A549 (cell line): ENCODE measurements at places on chromosomes 5 and 9. TPM values are rescaled to one million over a fixed set of nuclear protein-coding genes. Genes with fewer than 3 reads are reported as not detected.

GRCh38 chr9:91200692-91201336 lies 160.9 kb downstream of the AUH start:
- no peak for DNase-seq

DNA sequence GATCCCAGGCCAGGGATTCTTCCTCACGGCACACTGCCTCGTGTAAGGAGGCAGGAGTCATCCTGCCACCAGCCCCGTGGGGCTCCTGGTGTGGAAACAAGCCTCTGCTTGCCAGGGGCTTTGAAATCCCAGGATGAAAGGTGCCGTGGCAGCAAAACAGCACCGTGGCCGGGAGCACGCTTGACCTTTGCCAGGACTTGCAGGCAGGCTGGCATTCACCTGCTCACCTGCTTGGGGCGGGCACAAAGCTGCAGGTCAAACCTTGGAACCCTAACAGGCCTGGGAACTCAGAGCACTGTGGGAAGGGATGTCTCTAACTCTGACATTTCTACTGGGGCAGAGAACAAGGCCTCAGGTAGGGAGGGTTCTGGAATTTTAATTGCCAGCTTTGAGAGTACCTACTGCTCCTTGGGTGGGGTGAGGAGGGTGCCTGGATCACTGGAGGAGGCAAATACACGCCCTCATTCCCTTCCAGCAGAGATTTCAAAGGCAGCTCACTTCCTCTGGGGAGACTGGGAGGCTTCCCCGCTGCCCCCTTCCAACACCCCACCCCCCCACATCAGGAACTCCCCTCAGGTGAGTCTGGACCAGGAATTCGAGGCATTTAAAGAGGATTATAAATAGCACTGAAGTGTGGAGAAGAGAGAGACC lies 45.6 kb upstream of the STXBP1 start:
- no peak for DNase-seq

DNA sequence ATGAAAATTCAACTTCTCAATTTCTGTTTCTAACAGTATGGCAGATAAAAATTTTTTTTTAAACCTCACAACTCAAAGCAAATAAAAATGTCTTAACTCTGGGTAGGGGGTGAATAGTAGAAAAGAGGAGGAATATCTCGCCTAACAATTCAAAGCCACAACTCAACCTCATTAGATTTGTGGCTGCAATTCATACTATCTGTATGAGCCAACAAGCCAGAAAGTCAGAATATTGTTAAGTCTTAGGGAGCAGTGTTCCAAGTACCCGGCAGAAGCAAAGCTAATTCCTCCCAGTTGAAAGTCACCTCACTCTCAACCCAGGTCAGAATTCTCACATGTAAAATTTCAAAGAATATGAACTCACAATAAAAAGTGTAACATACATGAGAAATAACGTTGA lies 15.0 kb downstream of the PJA2 start:
- DNase-seq, result no peak

DNA sequence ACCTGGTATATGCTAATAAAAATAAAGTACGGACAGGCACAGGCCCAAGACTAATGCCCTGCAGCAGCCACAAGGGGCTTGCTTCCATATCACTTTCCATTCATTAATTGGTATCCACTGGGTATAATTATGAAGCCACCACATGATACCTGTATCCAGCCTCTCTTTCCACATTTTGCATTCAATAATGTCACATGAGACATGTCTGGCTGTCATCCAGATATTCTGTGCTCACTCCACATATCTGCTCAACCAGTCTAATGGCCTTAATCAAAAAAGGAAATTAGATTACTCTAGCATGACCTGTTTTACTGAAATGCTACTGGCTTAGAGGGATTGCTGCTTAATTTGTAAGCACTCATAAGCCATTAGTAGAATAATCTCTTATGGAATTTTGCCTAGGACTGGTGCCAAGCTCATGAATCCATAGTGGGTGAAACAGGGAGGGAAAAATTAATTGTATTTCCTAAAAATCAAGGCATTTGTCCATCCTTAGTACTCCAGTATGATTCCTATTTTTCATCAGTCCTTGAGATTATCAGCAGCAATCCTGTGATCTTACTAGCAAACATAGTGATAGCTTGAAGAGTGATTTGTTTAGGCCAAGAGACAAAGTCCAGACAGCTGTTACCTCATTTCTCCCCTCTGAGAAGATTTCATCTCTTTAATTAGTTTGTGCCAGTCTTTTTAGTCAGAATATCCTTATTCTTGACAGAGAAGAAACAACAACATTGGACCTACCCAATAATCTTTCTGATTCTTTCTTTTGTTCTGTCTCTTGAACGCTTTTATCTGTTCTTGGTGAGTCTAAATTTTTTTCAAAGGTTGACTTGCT lies 119.2 kb upstream of the ABCA1 start:
- no peak for DNase-seq

DNA sequence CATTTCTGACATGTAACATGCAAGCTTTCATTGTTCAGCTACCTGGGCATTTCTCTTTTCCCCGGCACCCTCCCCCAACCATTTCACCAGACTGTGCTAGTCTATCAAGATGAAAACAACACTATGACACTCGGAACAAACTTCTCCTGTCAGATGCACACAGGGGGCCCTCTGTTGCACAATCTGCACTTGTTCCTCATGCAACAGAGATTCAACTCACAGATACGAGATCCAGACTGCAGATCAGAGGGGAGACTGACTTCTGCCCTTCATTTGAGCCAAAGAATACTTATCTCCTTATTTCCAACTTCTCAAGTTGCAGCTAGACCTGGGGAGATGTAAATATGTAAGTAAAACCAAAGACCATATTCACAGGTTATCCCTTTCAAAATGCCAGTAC lies 15.7 kb upstream of the FST start:
- no peak for DNase-seq

DNA sequence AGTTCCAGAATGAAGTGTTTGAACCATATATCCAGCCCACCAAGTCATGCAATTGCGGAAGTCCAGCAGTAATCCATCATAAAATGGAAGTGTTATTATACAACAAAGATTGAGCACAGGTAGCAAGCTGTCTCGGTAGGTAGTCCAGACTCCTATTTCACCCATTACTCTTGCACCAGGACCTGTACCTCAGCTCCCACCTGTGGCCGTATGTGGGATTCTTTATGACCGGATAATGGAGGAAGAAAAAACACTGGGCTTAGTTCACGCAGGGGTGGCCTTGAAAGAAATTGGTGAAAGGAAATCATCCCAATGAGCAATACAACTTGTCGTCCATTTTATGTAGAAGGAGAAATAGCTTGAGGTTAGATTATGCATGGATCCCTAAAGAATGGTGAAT lies 216.3 kb downstream of the ESM1 start:
- no peak for DNase-seq

DNA sequence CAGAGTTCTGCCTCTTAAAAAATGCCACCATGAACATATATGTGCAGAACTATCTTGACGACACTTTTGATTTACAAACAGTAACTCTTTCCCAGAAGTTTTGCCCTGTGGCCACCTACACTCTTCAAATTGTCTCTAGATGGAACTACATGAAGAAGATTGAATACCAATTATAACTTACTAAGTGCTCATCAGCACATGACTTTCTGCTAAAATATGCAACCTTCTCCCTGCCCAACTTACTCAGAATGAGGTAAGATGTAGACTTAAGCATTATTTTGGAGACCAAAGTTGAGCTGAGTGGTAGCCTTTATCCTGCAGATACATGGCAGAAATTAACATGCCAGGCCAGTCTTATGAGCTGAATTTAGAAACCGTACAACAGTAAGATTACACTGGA lies 105.4 kb downstream of the SEMA5A start:
- DNase-seq, result no peak

DNA sequence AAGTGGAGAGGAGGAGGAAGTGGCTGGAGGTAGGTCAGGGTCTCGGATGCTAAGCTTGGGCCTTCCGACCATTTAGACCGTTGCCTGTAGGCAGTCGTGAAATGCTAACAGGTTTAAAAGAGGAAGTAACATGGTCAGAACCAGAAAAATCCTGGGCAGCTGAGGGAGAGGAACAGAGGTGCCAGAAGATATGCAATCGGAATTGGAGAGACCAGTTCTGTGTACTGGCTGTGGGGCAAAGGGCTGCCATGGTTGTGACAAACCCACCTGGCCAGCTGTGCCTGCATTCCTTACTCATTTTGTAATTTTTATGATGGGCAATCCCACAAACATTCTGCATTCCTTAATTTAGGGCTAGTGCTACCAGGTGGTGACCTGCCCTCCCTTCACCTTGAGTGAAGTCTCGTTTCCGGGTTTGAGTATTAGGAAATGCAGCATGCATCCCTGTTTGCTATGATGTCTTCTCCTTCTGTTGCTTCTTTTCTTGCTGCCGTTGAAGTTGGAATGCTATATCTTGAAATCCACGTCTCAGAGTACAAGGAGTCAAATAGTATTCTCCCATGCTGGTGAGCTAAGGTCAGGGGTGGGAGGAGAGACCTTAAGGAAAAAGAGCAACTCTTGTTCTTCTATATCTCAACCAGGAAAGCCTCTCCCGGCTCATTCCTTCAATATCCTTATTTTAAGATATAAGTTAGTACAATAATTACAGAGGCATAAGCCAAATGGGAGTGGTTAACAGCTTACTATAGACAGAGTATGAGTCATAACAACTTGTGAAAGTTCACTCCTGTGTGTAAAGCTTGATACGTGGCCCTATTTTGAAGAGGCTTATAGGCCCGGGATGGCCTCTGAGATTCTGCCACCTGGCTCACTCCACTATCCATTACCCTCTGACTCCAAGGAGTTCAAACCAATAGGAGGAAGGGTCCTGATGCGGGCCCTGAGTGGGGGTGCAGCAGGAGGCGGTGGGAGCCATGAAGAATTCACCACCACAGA lies 37.0 kb downstream of the B4GALT1 start:
- DNase-seq, result peak; percentile 29

DNA sequence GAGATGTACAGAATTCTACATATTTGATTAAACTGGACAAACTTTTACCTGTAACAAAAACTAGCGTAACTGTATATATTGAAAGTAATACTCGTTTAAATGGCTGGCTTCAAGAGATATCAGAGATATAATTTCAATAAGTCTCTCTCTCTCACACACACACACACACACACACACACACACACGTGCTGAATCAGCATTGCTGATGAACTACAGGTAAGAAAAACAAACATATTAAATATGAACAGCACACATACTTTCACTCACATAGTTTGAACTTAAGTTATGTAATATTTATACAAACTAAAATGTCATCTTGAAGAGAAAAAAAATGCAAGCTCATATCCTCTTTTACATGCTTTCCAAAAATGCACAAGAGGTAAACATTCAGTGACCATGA lies 145.4 kb downstream of the BNC2 start:
- DNase-seq, result no peak

DNA sequence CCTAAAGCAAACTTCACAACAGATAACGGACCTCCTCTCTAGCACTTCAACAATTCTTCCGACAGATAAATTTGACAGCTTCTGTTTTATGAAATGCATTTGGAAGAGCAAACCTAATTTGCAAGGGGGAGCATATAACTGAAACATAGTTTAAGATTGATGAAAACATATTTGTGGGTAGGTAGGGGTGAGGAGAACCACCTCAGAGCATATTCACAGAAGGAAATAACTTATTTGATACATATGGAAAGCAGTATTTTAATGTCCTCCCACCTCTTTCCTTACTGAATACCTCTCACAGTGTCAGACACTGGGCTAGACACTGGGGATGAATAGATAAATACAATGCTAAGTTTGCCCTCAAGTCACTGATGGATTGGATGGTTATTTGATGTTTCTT lies 384.8 kb downstream of the MAT2B start:
- DNase-seq, result no peak

DNA sequence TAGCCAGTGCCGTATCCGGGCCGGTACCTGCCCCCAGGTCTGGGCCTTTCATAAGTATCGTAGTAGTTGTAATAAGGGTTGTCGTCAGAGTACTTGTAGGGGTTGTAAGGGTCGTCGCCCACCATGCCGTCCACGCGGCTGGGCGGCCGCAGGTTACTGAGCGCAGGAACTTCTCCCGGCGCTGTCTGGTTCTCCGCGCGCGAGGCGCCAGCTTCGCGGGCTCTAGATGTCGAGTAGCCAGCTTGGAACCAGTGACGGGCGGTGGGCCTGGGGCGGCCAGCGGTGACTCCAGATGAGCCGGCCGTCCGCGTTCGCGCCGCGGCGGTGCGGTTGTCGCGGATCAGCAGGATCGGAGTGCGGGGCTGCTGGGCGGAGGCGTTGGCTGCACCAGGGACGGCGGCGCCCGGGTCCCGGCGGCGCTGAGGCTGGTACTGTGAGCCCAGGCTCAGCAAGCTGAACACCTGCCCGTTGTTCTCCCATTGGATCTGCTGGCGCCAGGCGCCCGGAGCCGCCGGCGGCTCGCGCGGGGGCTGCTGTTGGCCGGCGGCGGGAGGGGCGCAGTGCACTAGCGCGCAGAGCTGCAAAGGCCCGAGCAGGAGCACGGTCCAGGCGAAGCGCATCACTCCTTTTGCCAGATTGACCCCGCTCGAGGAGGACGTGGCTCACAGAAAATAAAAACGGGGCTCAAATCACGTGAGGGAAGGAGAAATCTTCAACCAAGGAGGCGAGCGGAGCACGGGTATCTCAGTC lies 518 bp downstream of the LOX start:
- DNase-seq, result no peak

- DNase-seq, result peak; percentile 75
Observed at GRCh38 chr5:135834639-135835529, at the start of gene SLC25A48. TSS of gene SLC25A48 (plus strand) at chr5:135834663. CDS start at chr5:135834848, 185 bp downstream.

- no peak for DNase-seq
Observed at GRCh38 chr5:74136276-74136825, 504.2 kb downstream of the ENC1 start.

DNA sequence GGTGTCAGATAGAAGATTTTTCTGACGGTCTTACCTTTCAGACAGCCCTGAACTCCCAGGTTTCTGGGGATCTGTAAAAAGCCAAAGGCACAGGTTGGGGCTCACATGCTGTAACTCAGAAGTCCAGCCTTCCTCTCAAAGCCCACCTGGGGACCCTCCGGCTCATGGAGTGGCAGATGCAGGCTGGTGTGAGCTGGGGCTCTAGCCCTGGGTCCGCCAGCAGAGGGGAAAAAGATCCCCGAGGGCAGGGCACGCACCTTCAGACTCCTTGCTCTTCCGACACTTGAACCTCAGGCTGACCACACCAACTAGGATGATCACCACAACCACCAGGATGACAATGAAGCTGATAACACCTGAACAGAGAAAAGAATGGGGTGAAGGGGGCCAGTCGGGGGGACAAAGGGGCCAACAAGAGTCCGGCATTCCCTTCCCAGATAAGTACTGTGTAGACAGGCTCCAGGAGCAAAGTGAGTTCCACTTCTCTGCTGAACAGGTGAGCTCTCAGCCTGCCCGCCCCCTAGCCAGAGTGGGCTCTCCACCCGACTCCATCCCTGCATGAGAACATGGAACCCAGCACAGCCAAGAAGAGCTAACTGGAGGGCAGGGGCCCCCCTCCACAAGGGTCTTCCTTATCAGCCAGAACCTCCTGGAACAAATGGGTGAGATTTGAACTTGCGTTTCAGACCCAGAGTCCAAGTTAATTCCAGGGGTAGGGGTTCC lies 7.8 kb downstream of the ECSCR start:
- DNase-seq, result no peak

- DNase-seq, result no peak
Observed at GRCh38 chr5:180717989-180718388, 21.9 kb downstream of the OR2Y1 start.

The PDZD2 gene
- polyA plus RNA-seq, result 0.06 to 0.09 TPM (median 0.07 TPM) in 3 replicates

The HAVCR1 gene
- polyA plus RNA-seq, result 99.1 to 103 TPM (median 101 TPM) in 3 replicates

The ZNF366 gene
- polyA plus RNA-seq, result not detected in 3 replicates

The TMOD1 gene
- 0.62 to 0.98 TPM (median 0.80 TPM) in 3 replicates for polyA plus RNA-seq

The IFNA16 gene
- polyA plus RNA-seq, result not detected in 3 replicates

The RXRA gene
- 22.0 to 23.9 TPM (median 22.5 TPM) in 3 replicates for polyA plus RNA-seq

The SNAPC3 gene
- polyA plus RNA-seq, result 21.7 to 28.9 TPM (median 26.5 TPM) in 3 replicates

The SLC45A2 gene
- polyA plus RNA-seq, result not detected in 3 replicates
